ENCODE measurements at places on chromosomes 3 and 15.

DNA sequence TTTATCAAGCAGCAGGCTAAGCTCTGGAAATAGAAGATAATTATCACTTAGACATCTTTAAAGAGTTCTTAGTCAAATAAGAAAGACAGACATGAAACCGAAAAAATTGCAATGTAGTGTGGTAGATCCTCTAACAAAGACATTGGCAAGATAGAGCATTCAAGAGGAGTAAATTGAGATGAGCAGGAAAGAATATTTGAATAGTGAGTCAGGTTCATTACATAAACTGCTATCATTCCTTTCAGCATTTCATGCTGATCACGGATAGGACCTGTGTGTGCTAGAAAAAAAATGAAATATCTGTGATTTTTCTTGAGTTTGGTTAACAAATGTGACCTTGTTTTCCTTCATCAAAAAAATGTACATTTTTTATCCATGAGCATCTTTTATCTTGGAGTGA lies 460.9 kb downstream of the OTOL1 start:
- no peak for DNase-seq

GRCh38 chr3:177977381-177978158 lies 558.7 kb upstream of the KCNMB2 start:
- DNase-seq = no peak

DNA sequence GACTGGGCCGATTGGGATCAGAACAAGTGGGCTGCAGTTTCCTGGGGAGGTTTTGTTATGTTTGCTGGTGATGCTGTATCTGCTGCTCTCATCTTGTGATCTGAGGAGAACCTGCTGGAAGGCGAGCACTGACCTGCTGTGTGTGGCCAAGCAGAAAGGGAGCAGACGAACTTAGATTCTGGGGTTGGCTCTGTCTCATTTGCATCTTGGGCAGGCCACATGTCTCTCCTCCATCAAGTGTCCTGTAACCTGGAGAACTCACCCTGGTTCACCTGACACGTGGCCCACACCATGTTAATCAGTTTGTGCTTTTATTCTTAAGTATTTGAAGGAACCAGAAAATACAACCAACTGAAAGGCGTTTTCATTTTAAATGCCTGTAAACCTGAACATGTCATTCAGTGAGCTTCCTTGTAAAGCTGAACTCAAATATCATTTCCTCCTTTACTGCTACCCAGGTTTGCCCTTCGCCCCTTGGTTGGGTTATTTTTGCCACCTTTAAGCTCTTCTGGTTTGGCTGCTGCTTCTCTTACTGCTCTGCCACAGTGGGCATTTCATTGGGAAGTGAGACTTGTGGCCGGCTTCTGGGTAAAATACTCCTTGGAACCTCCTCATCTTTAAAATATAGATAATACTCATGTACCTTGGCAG lies 33.5 kb upstream of the TRAK1 start:
- DNase-seq = no peak

- no peak for DNase-seq
Measured at GRCh38 chr3:13880811-13881156, 913 bp upstream of the WNT7A start.

GRCh38 chr3:168884353-168884903 lies 779.1 kb downstream of the MECOM start:
- DNase-seq = no peak

DNA sequence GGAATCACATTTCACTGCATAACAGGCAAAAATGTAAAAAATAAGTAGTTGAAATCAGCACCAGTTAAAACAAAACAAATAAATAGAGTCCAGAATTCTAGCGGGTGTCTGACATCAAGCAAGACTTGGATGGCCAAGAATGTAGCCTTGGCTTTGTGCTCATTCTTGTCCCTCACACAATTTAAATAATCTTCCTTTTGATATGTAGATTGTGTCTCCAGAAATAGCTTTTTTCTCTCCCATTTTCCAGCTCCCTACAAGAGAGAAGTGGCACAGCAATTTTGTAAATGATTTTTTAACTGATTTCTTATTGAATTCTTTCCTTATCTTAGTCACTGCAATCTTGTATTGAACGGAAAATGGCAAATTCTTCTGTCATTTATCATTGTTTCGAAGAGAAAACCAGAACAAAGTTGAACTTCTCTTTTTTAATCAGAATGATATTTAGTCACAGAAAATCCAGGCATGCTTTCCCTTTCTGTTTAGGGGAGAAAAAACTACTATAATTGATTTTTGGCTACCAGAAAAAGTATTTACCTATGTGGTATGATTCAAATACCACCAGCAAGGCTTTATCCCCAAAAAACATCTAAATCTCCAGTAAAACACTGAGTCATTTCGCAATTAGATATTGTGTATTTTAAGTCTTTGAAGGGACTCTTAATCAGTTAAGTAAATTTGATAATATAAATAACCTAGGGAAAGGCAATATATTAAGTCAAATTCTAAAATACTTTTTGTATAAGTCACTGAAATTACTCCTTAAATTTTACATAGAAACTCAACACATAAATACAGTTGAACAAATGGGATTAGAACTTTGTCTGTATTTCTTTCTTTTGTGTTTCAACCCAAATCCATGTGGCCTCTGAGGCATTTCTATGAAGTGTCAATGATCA lies 481.7 kb downstream of the GBE1 start:
- no peak for DNase-seq

DNA sequence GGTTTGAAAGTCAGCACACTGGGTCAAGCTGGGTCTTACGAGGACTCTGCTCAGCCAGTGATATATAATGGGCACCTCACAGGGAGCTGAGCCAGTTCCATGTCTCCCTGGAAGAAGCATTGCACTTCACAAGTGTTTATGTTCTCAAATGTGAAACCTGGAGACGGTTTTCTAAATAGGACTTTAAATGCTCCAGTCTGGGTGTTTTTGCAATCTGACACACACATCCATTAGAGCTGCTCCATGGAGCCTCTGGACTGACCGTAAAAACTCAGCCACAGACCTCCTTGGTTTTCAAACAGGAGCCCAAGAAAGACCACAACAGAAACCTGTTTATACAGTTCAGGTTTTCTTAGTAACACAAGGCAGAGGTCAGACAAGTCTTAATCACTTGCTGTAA lies 201.3 kb upstream of the LRIG1 start:
- DNase-seq = no peak

- DNase-seq = no peak
Measured at GRCh38 chr3:173886-174285, 22.7 kb upstream of the CHL1 start.

DNA sequence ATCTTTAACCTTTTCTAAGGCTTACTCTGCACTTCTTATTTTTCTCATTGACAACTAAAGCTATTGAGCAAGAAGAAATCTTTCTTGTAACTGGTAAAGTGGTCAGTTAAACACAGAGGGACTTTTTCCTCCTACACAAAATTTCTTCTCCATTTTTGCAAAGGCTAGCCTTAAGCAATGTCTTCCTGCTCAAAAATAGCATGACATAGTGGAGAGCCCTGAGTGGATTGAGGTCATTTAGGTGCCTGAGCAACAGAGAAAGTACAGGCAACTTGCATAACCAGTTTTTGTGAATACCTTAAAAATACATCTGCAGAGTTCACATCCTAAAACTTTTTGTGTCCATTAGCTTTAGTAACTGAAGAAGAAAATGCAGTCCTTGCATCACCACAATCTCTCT lies 144.7 kb upstream of the TTC14 start:
- no peak for DNase-seq

DNA sequence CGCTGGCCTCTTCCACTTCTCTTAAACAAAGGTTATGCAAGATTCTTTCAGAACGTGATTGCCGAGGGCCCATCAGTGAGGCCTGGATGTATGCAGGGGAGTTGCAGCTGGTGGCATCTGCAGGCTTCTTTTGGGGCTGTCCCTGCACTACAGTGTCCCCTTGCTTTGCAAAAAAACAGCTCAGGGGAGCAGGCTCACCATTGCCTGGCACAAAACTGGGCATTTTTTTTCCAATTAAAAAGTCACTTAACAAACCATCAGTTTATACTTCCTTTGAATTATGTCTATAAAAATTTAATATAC lies 148.6 kb downstream of the ATP10A start:
- DNase-seq = no peak

GRCh38 chr3:64157150-64158035 lies 67.9 kb downstream of the PRICKLE2 start:
- no peak for DNase-seq

DNA sequence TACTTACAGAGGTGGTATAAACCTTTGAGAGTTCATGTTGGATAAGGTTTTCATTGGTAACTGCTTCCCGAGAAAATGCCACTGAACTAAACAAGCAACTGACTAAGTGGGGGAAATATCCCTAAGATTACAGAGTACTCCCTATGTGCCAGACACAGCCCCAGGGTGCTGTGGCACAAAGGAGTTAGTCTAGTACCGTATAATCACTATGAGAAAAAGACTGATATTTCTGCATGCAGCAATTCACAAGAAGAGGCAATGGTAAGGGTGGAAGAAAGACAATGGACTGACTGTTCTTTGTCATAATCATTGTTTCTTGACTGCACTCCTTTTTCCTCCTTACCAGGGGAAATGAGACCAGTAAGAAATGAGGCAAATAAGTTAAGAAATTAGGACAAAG lies 20.0 kb upstream of the SLC25A26 start:
- no peak for DNase-seq

DNA sequence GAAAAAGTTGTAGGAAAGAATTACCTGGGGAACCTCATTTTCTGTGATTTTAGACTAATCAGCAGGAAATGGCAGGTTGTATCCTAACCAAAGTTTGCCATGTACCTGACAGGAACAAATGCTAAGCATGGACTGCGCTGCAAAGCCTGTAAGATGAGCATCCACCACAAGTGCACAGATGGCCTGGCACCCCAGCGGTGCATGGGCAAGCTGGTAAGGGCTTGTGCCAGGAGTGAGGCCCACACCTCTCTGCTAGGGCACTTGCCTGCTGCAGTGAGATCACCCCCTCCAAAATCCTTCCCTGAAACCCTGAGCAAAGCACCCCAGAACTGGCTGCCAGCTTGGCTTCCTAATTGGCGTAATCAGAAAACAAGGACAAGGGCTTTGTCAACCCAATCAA lies 102.6 kb downstream of the STAC start:
- no peak for DNase-seq

- no peak for DNase-seq
Measured at GRCh38 chr15:87549296-87549695, 707.2 kb downstream of the NTRK3 start.

- DNase-seq = no peak
Measured at GRCh38 chr3:42290966-42291714, 25.2 kb upstream of the CCK start.

- no peak for DNase-seq
Measured at GRCh38 chr3:197883541-197883940, 66.4 kb upstream of the RPL35A start.

- DNase-seq = no peak
Measured at GRCh38 chr3:176741664-176742047, 455.6 kb downstream of the TBL1XR1 start.

DNA sequence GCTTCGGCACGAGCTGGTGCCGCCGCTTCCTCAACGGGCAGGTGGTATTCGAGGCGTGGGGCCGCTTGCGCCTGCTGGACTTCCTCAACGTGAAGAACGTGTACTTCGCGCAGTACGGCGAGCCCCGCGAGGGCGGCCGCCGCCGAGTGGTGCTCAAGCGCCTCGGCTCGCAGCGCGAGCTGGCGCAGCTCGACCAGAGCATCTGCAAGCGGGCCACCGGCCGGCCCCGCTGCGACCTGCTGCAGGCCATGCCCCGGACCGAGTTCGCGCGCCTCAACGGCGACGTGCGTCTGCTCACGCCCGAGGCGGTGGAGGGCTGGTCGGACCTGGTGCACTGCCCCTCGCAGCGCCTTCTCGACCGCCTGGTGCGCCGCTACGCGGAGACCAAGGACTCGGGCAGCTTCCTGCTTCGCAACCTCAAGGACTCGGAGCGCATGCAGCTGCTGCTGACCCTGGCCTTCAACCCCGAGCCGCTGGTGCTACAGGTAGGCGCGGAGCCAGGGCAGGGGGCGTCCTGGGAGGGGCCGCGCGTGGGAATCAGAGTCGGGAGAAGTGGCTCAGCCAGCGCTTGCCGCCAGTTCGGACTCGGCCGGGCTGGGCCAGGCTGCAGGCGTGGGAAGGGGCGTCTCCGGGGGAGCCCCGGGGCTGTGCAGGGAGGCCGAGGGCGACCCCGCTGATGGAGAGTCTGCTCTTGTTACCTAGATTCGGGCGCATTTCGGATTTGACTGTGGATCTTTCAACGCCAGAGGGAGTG lies 1.1 kb downstream of the DIPK2A start:
- peak; percentile 51 for DNase-seq

DNA sequence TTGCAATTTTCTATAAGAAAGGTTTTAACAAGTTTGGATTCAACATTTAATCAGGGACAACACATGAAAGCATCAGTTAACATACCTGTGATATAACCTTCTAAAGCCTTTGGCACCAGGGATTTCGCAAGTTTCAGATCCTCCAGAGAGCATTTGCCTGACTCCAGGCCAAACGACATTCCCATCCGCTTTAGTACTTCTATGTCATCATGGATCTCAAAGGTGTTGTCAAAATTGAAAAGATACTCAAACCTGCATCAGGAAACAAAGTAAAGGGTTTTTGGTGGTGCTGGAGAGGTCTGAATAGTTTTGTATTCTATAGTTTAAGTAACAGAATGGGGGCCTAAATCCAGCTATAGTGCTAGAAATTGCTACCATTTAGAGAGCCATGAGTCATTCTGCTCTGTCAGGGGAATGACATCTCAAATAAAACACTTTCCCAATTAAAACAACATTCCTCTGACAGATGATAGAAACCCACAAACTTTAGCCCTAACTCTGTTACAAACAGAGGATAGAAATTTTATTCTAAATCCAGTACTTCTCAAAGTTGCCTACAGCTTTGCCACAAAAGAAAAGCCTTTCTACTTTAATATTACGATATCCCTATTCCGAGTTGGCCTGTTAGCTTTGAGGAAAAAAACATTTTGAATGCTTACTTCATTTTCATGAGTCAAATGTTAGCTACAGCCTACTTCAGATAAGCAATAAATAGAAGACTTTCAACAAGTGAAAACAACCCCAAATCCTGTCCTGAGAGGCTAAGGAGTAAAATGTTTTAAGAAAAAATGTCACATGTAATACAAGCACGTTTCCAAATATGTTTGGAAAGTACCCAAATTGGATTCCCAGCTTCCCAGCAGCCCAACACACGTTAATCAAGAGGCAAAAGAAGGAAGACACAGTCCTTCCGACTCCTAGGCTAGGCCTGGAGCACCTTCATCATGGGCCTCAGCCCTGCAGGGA lies 83.4 kb downstream of the ATP1B3 start:
- no peak for DNase-seq

GRCh38 chr3:18234717-18235335 lies 190.3 kb downstream of the SATB1 start:
- peak; percentile 27 for DNase-seq

DNA sequence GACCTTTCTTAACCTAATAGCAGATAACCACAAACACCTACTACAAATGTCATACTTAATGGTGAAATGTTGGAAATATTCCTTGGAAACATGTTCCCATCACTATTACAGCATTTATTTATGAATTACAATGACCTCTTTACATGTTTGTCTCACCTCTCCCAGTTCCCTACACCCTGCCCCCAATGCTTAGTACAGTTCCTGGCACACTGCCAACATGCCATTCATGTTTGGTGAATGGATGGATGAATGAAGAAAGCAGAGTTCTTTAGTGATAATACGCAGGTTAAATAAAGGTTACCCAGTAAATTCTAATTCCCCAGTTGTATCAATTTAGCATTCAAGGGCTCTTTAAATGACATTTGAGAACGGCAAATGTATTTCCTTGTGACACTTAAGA lies 259.9 kb upstream of the ATP11B start:
- DNase-seq = peak; percentile 89

- peak; percentile 44 for DNase-seq
Measured at GRCh38 chr15:71465131-71465955, 345.0 kb upstream of the NR2E3 start.

Data from NCI-H1417 (cell line).